ENCODE measurements at places on chromosomes 4 and X. TPM values are rescaled to one million over a fixed set of nuclear protein-coding genes. Genes with fewer than 3 reads are reported as not detected.

The USP17L20 gene
- not detected for total RNA-seq

The KLB gene
- not detected for total RNA-seq

The SHISA3 gene
- total RNA-seq: 0.30 TPM

The KLKB1 gene
- total RNA-seq: not detected

The CT45A3 gene
- total RNA-seq: not detected

The ASB12 gene
- total RNA-seq: not detected

The CYSLTR1 gene
- total RNA-seq: not detected

The EREG gene
- total RNA-seq: under 0.01 TPM

The MAGEB16 gene
- total RNA-seq: not detected

The ANOS1 gene
- total RNA-seq: 29.6 TPM

The PTPN13 gene
- 46.9 TPM for total RNA-seq
